ENCODE measurements at places on chromosomes 4 and X.

DNA sequence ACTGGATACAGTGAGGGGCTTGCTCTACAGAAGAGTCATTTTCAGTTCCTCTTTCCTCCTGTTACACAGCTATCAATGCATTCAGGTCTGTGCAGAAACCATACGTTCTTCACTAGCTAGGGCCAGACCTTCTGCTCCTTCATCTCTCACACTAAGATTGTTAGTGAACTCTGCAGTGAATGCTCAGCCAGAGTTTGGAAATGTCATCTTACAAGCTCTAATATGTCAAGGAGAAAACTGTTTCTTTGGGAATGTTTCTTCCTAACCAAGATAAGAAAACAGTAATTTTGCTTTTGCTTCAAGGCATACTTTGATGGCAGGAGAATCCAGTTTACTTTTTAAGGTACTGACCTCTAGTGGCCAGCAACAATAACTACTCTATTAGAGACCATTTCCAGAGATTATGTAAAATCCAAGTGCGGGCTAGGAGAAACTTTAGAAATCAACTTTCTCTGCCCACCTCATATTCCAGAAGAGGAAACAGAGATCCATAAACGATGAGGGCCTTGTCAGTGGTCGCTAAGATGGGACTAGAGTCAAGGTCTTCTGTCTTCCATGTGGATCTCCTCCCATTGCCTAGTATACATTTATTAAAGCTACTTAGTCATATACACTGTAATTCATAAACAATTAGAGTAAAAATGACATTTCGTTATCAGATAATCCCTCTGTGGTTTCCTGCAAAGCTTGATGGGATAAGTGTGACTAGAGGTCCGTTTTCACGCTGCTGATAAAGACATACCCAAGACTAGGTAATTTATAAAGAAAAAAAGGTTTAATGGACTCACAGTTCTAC lies 12.1 kb upstream of the CC2D2A start:
- DNase-seq, result no peak

DNA sequence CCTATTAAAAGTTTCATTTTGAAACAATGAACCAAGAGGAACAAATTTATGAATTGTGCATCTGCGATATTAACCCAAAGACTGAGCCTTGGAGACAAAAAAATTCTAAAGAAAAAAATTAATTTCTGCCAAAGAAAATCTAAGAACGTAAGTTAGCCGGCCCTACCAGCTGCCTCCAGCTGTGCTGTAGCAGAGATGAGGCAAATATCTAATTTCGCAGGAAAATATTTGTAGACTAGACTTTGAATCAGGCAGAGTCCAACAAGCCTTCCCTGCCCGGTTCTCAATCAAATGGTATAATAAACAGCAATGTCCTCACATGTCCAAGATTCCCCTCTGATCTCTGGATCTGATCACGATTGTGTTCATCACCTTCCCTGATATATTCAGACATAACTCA lies 21.2 kb upstream of the SMIM20 start:
- DNase-seq, result no peak

- no peak for DNase-seq
Observed at GRCh38 chr4:24589448-24589847, 5.1 kb upstream of the DHX15 start.

- no peak for DNase-seq
Observed at GRCh38 chrX:135315864-135316263, 6.6 kb downstream of the ETDC start.

DNA sequence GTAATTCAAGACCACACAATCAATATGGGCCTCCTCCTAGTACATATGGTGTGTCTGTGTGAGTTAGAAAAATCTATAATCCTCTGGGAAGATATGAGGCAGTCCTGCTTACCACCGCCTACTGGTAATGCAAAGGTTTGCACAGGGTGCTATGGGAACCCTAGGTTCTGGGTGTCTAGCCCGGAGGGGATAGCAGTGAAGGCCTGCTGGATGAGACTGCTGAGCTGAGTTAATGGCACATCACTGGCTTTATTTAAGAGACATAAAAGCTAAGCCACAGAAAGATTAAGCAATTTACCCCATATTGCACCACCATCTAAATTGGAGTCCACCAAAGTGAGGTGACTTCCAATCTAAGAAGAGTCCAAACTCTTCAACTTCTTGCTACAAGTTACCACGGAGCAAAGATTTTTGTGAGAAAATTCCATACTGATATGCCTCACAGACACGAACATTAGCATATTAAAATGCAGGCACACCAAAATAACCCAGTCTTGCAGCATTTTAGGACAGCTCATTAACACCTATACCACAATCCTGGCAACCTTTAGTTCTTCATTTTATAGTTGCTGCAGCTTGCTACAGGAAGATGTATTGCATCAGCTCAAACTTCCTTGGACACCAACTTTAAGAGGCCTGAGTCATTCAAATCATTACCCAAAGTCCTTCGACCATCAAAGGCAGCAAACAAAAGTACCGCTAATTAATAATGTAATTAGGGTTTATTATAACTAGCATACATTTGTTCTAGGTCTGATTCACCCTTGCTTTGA lies 13.7 kb downstream of the DGKK start:
- DNase-seq, result no peak

- no peak for DNase-seq
Observed at GRCh38 chr4:152594978-152595925, 59.4 kb upstream of the FBXW7 start.

GRCh38 chrX:38124000-38124399 lies 96.7 kb downstream of the SRPX start:
- DNase-seq, result no peak

- no peak for DNase-seq
Observed at GRCh38 chrX:150163221-150163930, 199.7 kb upstream of the MAMLD1 start.

- no peak for DNase-seq
Observed at GRCh38 chrX:871626-872025, 241.0 kb downstream of the SHOX start.

- no peak for DNase-seq
Observed at GRCh38 chr4:74757136-74757535, 37.2 kb downstream of the BTC start.

DNA sequence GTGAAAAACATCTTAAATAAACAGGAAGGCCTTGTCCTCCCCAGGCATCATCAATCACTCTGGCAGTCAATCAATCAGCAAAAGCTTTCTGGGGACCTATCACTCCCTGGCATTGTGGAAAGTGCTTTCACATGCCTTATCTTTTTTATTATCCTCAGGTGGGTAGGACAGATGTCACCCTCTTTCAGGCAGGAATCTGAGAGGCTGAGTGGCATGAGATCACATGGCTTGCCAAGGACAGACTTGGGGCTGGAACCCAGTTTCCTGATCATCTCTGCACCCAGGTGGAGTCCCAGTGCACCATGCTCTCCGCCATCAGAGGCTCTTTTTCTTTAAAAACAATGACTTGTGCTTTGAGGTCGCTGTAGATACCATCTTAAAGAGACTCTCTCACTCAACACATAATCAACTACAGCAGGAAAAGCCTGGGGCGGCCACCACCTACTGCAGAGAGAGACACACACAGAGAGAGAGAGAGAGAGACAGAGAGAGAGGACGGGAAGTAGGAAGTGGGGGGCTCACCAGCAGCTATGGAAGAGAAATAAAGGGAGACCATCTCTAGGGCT lies 282.7 kb downstream of the PTTG2 start:
- no peak for DNase-seq

DNA sequence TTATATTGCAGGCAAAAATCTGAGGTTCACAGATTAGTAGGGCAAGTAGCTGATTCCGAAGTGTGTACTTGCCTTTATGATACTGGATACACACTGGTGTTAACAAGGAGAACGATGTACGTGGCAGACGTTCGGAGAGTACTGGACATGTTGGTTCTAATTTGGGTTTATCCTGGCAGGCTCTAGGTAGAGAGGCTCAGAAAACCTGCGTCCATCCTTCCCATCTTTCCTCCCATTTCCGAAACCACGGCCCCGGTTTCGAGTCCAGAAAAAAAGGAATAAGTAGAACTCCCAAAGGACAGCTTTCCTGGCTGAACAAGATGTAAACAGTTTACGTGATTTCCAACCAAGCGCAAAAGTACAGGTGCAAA lies 351 bp upstream of the SLC30A9 start:
- DNase-seq, result no peak

GRCh38 chr4:127080141-127080540 lies 552.6 kb upstream of the INTU start:
- DNase-seq, result no peak

- DNase-seq, result no peak
Observed at GRCh38 chrX:116490104-116490503, 27.3 kb upstream of the CT83 start.

- DNase-seq, result no peak
Observed at GRCh38 chr4:4730249-4730648, 129.2 kb upstream of the MSX1 start.

- no peak for DNase-seq
Observed at GRCh38 chrX:9515973-9516538, 51.2 kb downstream of the TBL1X start.

GRCh38 chrX:80876877-80877276 lies 67.2 kb upstream of the BRWD3 start:
- no peak for DNase-seq

DNA sequence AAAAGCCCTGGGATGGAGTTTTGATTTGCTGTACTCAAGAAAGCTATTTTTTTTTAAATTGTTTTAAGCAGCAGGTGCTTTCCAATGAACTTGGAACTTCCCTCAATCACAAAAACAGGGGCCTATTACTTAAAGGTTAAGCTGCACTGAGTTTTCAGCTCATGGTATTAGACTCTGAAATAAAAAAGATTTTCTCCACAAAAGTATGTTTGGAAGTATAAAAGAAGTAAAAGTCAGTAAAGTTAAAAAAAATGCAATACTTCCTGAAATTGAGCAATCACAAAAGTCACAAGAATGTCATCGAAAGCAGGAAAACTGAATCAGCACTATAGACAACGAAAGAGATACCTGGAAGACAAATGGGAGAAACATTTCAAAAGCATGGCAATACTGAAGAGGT lies 38.9 kb upstream of the PLAC8 start:
- DNase-seq, result no peak

- no peak for DNase-seq
Observed at GRCh38 chr4:126895988-126896570, 736.7 kb upstream of the INTU start.
